ENCODE measurements at places on chromosomes 12 and 14.

- DNase-seq = no peak
Measured at GRCh38 chr14:70077720-70078119, 111.0 kb downstream of the SLC8A3 start.

DNA sequence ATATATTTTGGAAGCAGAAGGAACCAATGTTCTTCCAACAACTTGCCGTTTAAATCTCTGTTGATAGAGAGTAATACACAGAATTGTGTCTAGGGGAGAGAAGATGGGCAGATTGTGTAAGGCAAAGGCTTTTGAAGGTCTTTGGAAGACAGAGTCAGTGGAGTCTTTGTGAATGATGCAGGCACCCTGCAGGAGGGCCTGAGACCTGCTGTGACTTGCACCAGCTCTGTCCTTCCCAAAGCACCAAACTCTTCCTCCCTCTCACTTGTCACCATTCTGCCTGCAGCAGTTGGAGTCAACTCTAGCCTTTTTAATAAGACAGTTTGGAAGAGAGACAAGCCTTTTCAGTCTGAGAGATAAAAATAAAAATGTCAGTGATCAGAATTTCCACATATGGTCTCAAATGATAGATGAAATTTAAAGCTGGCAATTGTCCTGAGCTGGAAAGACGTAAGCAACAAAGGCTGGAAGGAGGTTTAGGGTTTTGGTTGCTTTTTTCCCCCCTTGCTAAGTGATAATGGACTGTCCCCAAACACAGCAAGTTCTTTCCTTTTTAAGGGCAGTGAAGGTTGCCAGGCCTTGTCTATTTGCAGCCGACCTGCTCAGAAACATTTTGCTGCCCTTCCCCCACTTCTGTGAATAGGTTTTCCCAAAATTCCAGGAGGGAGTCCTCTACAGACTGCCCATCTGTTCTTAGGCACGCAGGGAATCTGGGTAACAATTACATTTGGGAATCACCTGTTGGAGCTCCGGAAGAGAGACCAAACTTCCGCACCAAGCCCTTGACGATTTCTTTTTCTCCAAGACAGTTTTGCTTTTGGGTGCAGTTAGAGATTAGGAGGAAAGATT is 103.0 kb upstream of the NTF3 start:
- DNase-seq = no peak

- DNase-seq = no peak
Measured at GRCh38 chr14:25472700-25473099, 422.8 kb upstream of the STXBP6 start.

DNA sequence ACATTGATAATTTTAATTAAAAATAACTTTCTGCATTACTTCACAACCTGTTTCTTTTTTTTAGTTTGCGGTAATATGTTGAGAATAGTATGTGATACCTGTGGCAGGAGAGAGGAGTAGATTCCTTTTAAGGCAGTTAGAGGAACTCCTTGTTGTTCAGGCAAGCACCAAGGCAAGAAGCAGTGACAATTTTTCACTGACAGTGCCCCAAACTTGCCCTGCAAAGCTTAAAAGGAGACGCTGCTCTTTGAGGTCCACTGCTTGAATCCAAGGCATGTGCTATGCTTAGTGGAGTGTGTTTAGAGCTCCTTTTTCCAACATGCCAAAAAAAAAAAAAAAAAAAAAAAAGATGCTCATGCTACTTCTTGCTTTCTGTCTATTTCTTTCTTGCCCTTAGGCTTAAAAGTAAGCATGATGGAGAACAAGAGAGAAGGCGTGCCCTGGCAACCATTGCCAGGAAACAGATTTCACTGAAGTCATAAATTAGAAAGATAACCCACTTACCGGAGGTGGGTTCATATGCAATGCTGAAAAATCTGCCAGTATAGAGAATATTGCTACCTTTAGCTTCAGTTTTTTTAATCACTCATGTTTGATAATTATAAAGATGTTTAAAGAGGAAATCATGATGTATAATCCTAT is 58.3 kb upstream of the DYRK2 start:
- DNase-seq = peak; percentile 12

- DNase-seq = no peak
Measured at GRCh38 chr12:4705824-4706223, 14.4 kb upstream of the GALNT8 start.

DNA sequence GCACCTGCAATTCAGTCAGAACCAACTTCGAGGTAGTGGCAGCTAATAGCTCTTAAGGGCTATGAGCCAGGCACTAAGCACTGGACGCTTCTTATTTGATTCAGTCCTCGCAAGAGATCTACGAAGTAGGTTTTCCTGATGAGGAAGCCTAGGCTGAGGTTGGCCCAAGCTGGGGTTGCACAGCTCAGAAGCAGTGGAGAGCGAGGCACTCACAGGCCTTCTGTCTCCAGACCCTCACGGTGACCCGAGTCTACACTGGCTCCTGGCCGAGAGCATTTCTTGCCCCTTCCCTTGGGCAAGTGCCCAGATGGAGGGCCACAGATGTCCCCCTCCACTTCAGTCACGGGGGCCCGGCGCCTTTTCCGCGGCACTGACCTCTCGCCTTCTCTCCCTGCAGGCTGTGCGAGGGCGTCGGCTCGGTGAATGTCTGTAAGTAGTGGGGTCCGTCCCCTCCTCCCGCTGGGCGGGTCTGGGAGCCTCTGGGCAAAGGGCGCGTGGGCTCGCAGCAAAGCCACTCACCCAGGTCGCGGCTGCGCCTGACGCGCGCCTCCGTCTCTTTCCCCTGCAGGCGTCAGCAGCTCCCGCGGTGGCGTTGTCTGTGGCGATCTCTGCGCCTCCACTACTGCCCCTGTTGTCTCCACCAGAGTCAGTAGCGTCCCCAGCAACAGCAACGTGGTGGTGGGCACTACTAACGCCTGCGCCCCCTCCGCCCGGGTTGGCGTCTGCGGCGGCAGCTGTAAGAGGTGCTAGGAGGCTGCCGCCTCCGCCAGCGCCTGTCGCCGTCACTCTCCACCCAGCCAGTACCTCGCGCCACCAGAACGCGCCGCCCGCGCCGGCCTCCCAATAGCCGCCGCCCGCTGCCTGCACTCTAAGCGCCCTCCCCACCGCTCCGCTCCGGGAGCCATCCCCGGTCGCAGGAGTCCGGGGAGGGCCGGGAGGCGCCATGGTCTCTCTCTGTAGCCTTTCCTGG is 13.1 kb downstream of the KRT83 start:
- DNase-seq = no peak

GRCh38 chr14:25350802-25351201 is 300.9 kb upstream of the STXBP6 start:
- no peak for DNase-seq

GRCh38 chr12:94596596-94596995 is 53.8 kb downstream of the TMCC3 start:
- DNase-seq = no peak

GRCh38 chr12:88559772-88560171 is 20.5 kb downstream of the KITLG start:
- no peak for DNase-seq

DNA sequence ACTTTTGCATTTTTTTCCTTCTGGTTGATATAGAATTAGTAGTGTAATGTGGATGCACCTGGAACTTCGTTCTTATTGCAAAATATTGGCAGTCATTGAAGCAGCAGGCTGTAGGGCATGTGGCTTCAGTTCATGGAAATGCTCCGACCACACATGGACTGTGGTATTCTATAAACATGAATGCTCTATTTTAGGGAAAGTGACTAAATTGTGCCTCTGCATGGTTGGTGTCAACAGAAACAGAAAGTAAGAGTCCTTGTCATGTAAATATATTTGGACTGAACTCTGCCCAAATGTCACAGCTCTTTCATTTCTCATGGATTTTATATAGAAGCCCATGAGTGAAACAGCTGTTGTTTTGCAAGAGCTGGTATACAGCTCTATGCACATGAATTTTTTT is 917.0 kb downstream of the LRFN5 start:
- DNase-seq = no peak

GRCh38 chr12:94263011-94263811 is 114.8 kb downstream of the PLXNC1 start:
- peak; percentile 72 for DNase-seq

GRCh38 chr12:52839436-52840105 is 5.5 kb upstream of the KRT79 start:
- no peak for DNase-seq

GRCh38 chr12:49796155-49796554 is 32.1 kb downstream of the NCKAP5L start:
- no peak for DNase-seq

- DNase-seq = no peak
Measured at GRCh38 chr12:92905258-92905810, 23.8 kb downstream of the EEA1 start.

DNA sequence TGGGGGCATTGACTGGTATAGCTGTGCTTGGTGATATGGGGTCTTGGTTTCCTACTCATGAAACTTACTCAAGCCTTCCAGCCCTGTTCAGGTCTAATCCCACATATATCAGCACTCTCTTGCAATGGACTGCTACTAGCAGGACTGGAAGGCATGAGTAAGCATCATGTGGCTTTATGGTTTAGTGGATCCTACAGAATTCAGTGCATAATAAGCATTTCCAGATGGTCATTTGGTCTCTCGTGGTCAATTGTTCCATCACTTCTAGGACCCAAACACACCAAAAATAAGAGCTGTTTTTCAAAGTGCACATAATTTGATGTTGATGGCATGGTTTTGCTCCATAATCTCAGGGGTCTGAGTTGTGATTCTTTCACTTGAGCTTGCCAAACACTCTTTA is 114.4 kb downstream of the LMNTD1 start:
- DNase-seq = no peak

DNA sequence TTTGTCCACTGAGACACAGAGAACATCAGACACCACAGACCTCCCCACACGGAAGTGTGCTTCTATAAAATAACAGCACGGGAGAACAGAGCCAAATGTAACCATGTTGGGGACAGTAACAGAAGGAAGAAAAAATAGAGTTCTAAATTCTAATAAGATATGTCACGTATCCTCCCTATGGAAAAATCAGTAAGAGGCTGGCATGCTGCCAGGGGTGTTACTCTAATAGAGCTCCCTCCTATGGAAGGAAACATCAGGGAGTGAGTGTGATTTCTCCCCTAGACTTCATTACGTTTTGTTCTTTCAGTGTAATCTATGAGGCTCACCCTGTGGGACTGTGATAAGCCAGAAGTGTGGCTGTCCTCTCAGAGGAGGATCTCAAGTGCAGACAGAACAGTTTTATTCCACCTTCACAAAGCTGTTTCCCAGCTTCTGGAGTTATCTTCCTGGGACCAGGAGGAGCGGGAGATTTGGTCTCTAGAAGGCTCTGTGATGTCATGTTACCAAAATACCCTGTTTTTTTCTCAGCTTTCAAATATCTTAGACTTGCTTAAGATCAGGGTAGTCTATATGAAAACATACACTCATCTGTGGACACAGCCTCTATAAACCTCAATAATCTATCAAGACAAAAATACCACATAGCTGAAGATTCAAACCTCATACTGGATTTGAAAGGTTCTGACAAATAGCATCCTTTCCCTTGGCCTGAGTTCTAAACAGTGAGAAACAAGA is 69.3 kb downstream of the ZFC3H1 start:
- no peak for DNase-seq

DNA sequence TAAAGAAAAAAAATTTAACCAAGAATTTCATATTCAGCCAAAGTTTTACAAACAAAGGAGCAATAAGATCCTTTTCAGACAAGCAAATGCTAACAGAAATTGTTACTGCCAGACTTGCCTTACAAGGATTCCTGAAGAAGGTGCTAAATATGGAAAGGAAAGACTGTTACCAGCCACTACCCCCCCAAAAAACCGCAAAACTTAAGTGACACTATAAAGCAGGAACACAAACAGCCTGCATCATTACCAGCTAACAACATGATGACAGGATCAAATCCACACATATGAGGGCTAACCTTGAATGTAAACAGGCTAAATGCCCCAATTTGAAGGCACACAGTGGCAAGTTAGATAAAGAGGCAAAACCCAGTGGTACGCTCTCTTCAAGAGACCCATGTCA is 55.7 kb downstream of the APOBEC1 start:
- DNase-seq = no peak

DNA sequence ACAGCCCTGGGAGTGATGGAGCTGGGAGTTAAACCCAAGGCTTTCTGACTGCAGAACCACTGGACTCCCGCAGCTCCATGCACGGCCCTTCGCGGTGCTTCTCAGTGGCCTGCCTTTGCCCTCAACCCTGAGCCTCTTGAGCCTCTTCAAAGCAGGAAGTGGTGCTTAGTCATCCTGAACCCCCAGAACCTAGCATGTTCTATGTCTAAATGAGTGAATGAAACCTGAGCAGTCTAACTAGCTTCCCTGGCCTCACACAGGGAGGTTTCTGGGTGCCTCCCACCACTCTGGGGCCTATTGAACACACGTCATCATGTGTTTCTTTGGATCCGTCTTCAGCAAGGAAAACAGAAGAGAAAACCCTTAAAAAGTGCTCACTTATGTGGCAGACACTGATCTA is 117.9 kb upstream of the SFSWAP start:
- no peak for DNase-seq

GRCh38 chr12:69008520-69008919 is 75.5 kb upstream of the CPM start:
- DNase-seq = no peak

- no peak for DNase-seq
Measured at GRCh38 chr14:103232031-103232808, 101.8 kb upstream of the EIF5 start.

DNA sequence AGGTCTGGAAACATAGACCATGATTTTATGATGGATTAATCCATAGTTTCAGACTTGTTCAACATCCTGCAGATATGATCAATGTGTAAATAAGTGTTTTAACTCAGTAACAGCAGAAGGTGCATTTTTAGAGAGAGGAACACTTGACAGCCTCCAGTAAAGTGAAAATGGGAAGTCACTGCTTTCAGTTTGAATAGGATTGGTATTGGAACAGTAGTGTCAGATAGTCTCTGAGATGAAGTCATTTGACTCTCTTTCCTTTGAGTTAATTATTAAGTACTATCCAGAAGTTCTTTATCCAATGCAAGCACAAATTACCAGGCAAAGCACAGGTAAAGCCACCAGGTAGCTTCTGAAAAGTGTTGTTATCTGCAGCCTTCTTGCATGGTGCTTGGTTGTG is 14.5 kb upstream of the NAV3 start:
- DNase-seq = no peak

DNA sequence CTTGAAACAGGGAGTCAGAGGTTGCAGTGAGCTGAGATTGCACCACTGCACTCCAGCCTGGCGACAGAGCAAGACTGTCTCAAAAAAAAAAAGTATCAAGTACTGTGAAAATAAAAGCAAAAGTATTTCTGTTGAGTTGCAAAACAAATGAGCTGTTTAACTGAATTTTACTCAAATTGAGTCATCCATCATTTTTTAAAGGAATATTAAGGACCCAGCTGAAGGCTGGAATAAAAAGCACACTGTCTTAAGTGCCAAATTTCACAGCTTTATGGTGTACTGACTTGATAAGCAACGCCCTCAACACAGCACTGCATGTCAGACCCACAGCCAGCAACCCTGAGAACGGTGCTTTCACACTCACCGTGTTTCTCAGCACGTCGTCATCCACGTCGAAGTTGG is 57.9 kb downstream of the AMN start:
- DNase-seq = no peak

DNA sequence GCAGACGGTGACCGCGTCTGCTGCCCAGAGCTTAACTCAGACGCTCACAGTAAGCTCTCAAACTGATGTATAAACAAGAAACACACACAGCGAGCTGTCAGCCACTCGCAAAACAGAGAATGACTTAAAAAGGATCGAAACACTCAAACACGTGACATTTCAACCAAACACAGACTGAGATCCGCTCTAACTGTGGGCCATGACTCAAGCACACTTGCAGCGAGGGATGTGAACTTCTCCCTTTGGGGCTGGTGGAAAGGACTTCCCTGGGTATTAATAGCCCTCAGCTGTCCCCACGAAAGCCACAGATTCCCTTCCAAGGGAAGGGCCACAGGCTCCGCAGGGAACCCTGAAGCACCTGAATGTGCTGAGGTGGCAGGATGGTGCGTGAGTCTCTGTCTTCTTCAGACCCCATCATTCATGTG is 29.1 kb downstream of the CCDC88C start:
- DNase-seq = peak; percentile 47

Data from activated CD4-positive, alpha-beta T cell treated with anti-CD3 and anti-CD28 coated beads for 4 hours (primary cell).